ENCODE measurements at places on chromosomes 2 and 18.
A peak's percentile ranks its signal among the peaks of the same experiment; 100 is the strongest.

DNA sequence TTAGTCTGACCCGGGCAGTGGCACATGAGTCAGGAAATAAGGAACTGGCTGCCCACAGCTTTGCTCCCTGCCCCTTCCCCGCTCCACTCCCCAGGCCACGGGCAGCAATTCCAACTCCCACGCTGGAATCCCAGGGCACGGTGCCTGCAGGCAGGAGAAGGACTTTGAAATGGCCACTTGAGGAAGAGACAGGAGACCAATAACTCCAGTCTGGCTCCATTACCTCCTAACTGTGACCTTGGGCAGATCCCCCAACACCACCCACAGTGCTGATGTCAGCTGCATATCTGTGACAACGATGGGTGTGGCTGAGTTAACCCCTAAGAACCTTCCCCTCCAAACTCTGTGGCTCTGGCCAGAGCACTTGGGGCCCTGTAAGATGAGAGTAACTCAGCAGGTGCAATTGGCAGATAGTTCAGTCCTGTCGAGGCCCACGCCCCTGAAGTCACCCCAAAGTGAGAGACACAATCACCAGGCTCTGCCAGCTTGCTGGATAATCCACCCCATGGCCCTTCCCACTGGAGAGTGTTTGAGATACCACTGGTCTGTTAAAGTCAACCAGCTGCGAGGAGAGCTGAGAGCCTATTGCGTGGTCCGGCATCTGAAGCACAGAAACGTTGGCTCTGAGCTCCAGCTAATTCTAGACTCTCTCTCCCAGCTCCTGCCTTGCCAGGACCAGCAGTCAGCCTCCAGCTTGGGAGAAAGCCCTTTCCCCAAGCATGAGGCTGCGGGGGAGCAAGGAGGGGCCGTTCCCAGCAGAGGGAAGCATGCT is 175.2 kb downstream of the TNS1 start:
- peak; percentile 36 for DNase-seq

- no peak for DNase-seq
Observed at GRCh38 chr2:2647141-2647541, 316.1 kb upstream of the MYT1L start.

- DNase-seq, result peak; percentile 37
Observed at GRCh38 chr18:9950289-9951016, 36.6 kb downstream of the VAPA start.

DNA sequence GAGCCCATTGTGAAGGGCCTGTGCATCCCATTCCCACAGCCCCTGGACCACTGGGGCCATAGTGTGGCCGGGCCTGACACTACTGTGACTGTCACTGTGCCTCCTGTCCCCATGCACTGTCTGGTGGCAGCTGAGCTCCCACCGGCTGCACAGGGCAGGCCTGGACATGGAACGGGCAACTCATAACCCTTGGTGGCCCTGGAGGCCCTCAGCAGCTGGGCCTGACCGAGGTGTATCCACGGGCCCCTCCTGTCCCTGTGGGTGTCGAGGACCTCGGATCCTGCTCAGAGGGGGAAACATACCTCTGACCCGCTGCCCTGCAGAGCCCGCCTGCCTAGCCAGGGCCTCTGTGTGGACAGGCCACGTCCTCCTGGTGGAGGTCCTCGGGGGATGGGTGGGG is 7.8 kb upstream of the GAL3ST2 start:
- no peak for DNase-seq

- peak; percentile 48 for DNase-seq
Observed at GRCh38 chr18:55384551-55385275, 203.3 kb downstream of the TCF4 start.

GRCh38 chr2:123091471-123091870 is 933.6 kb upstream of the CNTNAP5 start:
- no peak for DNase-seq

DNA sequence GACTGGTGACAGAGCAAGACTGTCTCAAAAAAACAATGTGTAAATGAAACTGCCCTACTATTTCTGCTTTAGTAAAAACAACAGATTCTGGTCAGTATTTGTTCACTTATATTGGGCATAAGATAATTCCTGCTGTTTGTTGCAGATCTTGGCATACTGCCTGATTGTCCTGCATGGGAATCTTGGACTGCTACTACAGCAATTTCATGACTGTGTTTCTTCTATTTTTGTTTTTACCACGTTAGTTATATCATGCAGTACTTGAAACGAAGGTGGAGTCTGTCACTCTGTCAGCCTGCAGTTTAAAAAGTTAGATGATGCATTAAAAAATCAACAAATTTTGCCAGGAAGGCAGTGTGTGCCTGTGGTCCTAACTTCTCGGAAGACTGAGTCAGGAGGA is 14.2 kb upstream of the CLASP1 start:
- no peak for DNase-seq

GRCh38 chr2:10180229-10180628 is 57.7 kb downstream of the RRM2 start:
- DNase-seq, result no peak

- peak; percentile 36 for DNase-seq
Observed at GRCh38 chr2:174335988-174336500, 1.3 kb downstream of the SP9 start.

GRCh38 chr2:220241423-220241822 is 614.0 kb downstream of the SLC4A3 start:
- DNase-seq, result peak; percentile 22

GRCh38 chr2:143258126-143258892 is 129.1 kb downstream of the ARHGAP15 start:
- no peak for DNase-seq

GRCh38 chr2:210528716-210529115 is 27.7 kb upstream of the CPS1 start:
- DNase-seq, result no peak

DNA sequence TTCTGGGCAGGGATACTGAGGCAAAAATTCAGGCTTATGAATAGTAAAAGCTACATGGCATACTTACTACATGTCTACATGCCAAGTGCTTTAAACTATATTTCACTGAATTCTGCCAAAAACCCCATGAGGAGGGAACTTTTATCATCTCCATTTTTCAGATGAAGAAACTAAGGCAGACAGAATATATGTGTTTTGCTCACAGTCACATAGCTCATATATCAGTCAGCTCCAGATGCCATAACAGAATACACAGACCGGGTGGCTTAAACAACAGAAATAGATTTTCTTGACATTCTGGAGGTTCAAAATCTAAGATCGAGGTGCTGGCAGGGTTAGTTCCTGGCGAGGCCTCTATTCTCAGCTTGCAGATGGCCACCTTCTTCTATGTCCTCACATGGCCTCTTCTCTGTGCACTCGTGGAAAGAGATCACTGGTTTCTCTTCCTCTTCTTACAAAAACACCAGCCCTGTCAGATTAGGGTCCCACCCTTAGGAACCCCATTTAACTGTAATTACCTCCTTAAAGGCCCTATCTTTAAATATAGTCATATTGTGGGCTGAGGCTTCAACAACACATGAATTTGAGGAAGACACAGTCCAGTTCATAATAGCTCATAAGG is 27.1 kb upstream of the CREB1 start:
- no peak for DNase-seq

DNA sequence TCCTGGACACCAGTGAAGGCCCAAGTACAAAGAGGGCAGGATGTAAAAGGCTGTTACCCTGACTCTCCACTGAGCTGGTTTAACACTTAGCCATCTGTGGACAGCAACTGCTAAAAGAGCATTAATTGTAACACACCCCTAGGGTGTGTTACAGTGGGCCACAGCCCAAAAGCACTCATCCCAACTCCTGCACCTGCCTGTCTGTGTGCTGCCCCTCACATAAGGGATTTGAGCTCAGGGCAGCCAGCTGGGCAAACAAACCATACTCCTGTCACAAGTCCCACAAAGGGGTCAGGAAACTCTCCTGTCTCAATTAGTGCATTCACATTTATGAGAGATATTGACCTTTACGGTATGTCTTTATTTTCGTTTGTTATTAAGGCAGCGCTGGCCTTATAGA is 833.1 kb upstream of the NXPH2 start:
- no peak for DNase-seq

DNA sequence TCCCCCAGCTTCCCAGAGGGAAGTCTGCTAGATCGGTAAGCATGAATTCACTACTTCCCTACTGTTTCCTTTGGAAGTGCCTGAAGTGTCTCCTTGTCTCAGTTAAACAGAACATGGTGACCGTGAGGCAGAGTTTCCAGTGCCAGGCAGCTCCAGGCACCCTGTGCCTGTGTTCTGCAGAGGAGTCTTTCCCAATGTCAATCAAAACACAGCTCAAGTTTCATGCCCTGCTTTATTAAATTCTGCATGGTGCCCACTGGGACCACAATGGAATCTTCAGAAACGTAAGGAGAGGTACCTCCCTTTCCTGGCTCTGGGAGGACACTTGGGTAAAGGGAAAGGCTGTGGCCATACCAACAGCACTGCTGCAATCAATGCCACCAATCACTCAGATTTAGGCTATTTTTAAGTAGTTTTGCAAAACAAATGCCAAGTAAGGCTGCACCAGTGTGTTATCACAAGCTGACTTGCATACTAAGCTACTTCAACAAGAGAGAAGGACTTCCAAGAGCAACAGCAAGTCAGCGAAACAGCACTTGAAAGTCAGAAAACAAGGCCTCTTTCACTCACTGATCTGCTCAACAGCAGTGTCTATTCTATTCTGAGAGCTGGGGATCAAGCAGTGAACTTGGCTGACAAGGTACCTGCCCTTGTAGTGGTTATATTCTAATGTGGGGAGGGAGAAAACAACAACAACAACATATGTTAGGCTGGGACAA is 14.9 kb downstream of the LPIN2 start:
- DNase-seq, result no peak

- DNase-seq, result no peak
Observed at GRCh38 chr2:84816426-84817026, 64.4 kb downstream of the TRABD2A start.

DNA sequence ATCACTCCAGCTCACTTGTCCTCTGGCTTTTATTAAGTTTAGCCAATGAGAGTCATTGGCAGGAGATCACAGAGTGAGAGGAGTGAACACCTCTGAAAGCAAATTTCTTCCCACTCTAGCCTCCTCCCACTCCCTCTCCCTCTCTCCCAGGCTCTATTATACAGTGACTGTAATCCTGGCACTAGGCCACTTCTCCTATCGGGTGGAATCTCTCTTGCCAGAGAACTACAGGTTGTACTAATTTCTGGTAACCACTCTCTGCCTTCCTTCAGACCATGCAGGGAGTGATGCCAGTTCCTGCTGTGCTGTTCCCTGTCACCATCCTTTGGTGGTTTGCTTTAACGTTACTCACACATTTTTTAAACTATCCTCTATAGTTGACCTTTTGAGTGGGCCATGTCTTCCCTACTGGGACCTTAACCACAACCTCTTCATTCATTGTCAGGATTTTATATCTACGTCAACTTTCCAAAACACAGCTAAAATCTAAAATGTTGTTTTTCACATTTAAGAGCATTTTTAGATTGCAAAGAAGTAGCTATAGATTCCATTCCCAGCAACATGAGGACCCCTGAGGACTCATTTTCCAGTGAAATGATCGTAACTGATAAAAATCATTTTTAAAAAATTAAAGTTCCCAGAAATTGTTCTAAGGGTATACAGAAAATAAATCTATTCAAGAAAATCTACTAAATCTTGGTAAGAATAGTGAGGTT is 217.1 kb downstream of the MREG start:
- peak; percentile 80 for DNase-seq

GRCh38 chr2:173232956-173233744 is 121.5 kb upstream of the CDCA7 start:
- peak; percentile 24 for DNase-seq

DNA sequence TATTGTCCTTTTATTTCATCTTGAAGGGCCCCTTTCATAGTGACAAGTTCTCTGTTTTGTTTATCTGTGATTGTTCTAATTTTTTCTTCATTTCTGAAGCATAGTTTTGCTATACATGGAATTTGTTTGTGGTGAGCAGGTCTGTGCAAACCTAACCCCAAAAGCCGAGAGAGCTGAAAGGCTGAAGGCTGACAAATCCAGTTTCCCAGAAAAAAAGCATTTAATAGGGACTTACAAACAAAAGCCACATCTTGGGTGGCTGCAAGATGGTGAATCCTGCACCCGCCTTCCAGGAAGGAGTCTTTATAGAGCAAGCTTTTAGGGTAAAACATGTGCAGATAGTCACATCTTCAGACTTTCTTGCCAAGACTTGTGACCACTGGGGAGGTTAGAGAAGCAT is 473.4 kb upstream of the TRIB2 start:
- peak; percentile 37 for DNase-seq

GRCh38 chr2:240851078-240851991 is 17.3 kb upstream of the AGXT start:
- peak; percentile 71 for DNase-seq

DNA sequence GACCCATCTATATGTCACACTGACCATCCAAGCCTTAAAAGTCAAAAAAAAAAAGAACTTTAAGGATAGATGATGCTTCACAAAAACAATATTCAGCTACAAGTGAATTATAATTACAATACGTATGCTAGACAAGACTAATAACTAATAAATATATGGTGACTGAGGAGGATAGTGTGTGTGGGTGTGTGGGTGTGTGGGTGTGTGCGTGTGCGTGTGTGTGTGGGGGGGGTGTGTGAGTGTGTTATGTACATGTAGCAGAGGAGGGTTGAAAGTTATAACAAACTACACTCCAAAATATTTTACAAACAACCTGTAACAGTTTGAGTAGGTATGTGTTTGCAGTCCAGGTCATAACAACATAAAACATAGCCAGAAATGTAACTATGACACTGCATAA is 159.2 kb upstream of the RBBP8 start:
- no peak for DNase-seq

Data from AG10803 (cell line).